Activated CD8-positive, alpha-beta T cell treated with anti-CD3 and anti-CD28 coated beads, Interleukin-2, amount 10 ng/mL, durations not matched to agents 7 days and 5 days (primary cell): ENCODE measurements at places on chromosomes 2 and 18.

DNA sequence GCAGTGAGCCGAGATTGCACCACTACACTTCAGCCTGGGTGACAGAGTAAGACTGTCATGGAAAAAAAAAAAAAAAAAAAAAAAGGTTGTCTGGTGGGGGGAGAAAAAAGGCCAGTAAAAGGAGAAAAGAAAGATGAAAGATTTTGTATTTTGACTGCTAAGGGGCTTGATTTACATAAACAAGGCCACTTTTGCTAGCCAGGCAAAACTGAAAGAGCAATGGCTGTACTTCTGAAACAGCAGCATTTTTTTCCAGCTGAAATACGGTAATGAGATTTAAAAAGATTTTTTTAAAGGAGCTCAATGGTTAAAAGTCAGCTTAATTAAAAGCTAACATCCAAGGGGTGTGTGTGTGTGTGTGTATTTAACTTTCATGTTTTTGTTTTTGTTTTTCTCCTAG, 11.3 kb upstream of the OXER1 start:
- H3K27ac ChIP-seq, result no peak overlapping the region
- no peak for DNase-seq
- H3K4me1 ChIP-seq, result peaks cover 13% of the 10 kb centered on the region
- H3K4me3 ChIP-seq, result no peak overlapping the region
- H3K27me3 ChIP-seq, result no peaks in the 10 kb centered on the region

DNA sequence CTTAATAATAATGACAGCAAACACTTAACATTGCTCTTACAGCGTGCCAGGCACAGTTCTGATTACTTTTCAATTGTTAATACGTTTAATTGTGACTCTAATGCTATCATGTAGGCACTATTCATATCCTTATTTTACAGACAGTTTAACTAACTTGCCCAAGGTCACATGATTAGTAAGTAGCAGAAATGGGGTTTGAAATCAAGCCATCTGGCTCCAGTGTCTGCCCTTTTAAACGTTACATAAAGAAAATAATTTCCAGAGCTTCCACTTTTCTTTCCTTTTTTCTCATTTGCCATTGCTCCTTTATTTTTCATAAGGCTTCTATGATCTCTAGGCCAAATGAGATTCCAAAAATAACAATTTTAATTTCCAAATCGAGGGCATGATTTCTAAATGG, 50.6 kb upstream of the IKZF2 start:
- H3K36me3 ChIP-seq, result no peaks in the 10 kb centered on the region
- no peaks in the 10 kb centered on the region for H3K4me1 ChIP-seq
- H3K27me3 ChIP-seq, result no peaks in the 10 kb centered on the region
- H3K4me3 ChIP-seq, result no peak overlapping the region

DNA sequence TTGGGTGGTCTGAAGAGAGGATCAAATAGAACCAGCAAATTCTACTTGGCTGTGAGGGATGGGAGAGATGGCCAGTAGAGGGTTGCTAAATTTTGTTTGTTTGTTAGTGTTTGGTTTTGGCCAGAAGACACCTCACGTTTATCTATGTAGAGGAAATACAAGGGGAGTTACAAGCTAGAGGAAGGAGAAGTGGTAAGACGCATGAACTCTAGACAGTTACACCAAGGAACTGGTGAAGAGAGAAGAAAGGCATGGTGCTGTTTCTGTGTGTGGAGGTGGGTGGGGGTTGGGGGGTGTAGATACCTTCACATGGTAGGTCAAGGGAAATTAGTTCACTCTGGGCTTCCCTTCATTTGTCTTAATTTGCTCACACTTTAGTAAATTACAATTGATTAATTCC, 25.6 kb downstream of the RASGRP3 start:
- no peak overlapping the region for H3K27ac ChIP-seq
- no peaks in the 10 kb centered on the region for H3K36me3 ChIP-seq
- H3K27me3 ChIP-seq, result peaks cover 2% of the 10 kb centered on the region
- H3K4me3 ChIP-seq, result no peak overlapping the region

GRCh38 chr18:2536493-2536892, 34.8 kb downstream of the METTL4 start:
- H3K36me3 ChIP-seq, result peaks cover 22% of the 10 kb centered on the region
- no peaks in the 10 kb centered on the region for H3K27me3 ChIP-seq
- H3K4me3 ChIP-seq, result no peak overlapping the region
- H3K4me1 ChIP-seq, result no peaks in the 10 kb centered on the region
- no peak for DNase-seq

DNA sequence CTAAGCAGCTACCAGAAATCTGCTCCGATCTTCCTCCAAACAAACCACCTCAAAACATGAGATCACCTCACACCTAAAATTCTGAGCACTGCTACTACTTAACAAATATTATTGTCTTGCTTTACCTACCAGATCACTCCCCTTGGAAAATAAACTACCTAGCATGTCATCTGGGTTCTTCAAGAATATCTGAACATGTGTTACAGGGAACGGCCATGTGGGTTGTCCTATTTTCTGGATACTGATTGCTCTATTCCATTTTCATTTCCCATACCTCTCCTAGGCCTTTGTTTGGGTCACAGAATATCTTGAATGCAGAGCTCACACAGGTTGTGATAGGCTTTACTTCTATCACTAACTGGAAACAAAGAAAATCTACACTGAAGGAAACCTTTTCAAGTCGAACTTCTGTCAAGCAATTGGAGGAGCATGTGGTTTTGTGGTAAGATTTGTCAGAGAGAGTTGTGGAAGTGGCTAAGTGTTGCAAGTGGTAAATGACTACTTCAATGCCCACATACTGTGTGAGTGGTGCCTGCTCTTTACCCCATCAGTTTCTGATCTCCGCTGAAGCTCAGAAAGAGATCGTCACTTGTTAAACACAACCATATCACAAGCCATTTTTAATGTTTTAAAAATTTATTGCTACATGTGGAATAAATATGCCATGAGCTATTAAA, 739.1 kb upstream of the ZEB2 start:
- peaks cover 17% of the 10 kb centered on the region for H3K4me1 ChIP-seq
- peak; percentile 72 for DNase-seq
- peak overlapping the region; percentile 7 for H3K27ac ChIP-seq

DNA sequence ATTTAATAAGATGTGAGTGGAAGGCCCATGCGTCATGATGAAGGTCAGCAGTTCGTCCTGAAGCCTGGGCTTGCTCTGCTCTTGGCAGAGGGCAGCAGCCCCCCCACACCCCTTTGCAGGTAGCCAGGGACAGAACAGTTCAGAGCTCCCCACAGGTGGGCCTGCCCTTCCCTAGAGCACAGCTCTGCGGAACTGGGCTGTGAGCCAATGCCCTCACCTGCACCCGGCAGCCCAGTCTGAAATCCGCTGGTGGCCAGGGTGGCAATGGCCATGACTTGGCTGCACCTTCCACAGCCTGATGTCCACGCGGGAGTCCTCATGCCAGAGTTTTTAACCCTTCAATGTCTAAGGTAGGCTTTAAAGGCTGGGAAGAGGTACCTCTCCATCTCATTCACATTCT, 136.7 kb downstream of the ACKR3 start:
- H3K4me3 ChIP-seq, result no peak overlapping the region
- no peaks in the 10 kb centered on the region for H3K4me1 ChIP-seq
- H3K36me3 ChIP-seq, result no peaks in the 10 kb centered on the region
- no peak for DNase-seq
- no peak overlapping the region for H3K27ac ChIP-seq
- peaks cover 2% of the 10 kb centered on the region for H3K27me3 ChIP-seq

- no peaks in the 10 kb centered on the region for H3K36me3 ChIP-seq
- DNase-seq, result no peak
- H3K27ac ChIP-seq, result no peak overlapping the region
- no peaks in the 10 kb centered on the region for H3K27me3 ChIP-seq
These were observed 155.5 kb downstream of the CNTNAP5 start for GRCh38 chr2:124180635-124181034.
